ENCODE measurements at places on chromosomes 5 and 9. TPM values are rescaled to one million over a fixed set of nuclear protein-coding genes. Genes with fewer than 3 reads are reported as not detected.

PITX1 gene
- 0.42 TPM for total RNA-seq

PAEP gene
- total RNA-seq = not detected

SLC9A3 gene
- 0.82 TPM for total RNA-seq

ANKRD31 gene
- not detected for total RNA-seq

LRRTM2 gene
- 0.20 TPM for total RNA-seq

FREM1 gene
- 0.29 TPM for total RNA-seq

IL13 gene
- total RNA-seq = not detected

COL23A1 gene
- total RNA-seq = not detected

Data from endothelial cell of umbilical vein (primary cell).